Choroid plexus epithelial cell (primary cell): ENCODE measurements at places on chromosomes 3 and 15.

DNA sequence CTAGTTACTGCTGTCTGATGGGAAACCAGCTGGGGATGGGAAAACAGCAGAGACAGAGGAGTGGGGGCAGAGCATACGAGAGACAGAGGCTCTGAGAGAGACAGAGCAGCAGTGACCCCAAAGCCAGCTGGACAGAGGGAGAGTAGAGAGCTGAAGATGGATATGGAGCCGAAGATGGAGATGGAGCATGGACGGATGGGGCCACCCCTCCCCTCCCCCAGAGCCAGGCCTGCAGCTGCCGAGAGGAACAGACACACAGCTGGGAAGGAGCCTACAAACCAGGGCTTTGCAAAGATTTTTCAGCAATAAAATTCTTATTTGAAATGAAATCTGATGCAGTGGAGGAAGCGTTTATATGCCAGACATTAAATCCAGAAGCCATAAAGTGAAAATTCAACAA, 167.6 kb upstream of the LINGO1 start:
- DNase-seq, result no peak

- no peak for DNase-seq
Measured at GRCh38 chr15:78389322-78389721, 48.7 kb upstream of the IREB2 start.

DNA sequence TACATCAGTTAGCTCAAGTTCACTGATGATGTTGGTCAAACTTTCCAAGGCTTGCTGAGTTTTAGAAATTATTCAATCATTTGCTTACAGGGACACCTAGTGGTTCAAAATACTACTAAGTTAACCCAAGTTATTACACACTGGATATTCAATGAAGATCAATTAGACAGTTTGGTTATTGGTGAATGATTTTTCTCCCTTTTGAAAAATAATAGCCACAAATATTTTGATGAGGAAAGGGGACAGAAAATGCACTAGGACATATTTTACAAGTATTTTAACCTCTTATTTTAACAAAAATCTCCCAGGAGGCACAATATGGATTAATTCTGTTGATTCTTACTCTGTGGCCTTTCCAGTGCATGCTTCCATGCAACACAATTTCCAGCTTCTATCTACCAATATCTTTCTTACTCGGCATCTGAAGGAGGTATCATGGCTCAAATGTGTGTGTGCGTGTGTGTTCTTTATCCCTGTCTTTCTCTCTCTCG, 20.1 kb upstream of the GOLGA6L2 start:
- DNase-seq, result peak; percentile 45

GRCh38 chr15:81155375-81156218, 21.5 kb downstream of the CFAP161 start:
- DNase-seq, result peak; percentile 87

DNA sequence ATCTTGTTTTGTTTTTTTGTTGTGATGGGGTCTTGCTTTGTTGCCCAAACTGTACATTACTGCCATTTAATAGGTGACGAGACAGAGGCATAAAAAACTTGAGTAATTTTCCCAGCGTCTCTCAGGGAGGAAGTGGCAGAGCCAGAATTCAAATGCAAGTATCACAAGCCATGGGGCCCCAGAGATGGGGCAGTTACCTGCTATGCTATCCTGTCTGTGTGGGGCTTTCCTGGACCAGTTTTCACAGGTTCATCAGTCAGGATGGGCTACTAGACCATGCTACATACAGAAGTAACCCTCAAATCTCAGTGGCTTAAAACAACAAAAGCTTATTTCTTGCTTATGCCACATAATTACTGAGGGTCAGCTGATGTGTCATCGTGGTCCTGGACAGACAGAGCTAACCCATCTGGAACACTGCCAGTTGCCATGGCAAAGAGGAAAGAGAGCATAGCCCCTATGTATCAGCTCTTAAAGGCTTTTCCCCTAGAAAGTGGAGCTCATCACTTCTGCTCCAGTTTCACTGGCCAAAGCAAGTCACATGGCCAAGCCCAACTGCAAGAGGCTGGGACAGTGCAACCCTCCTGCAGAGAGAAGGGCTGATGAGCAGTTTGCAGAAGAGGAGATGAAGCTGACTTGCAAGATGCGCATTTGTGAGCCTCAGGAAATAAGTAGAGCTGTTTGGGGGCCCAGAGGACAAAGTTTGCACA, 31.7 kb upstream of the SYNM start:
- peak; percentile 50 for DNase-seq

DNA sequence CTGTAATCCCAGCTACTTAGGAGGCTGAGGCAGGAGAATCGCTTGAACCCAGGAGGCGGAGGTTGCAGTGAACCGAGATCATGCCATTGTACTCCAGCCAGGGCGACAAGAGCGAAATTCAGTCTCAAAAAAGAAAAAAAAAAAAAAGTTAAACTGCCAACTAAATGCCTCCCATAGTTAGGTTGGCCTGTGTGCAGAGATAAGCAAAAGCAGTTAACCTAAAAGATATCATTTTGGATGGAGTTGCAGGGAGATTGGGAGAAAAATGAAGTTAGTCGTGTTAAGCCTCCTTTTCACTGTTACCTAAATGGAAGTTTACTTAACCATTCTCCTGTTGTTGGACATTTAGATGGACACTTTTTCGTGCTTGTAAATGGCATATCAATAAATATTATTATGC, 11.4 kb upstream of the FETUB start:
- DNase-seq, result no peak

GRCh38 chr15:41429003-41429890, 12.4 kb downstream of the RTF1 start:
- DNase-seq, result peak; percentile 38

DNA sequence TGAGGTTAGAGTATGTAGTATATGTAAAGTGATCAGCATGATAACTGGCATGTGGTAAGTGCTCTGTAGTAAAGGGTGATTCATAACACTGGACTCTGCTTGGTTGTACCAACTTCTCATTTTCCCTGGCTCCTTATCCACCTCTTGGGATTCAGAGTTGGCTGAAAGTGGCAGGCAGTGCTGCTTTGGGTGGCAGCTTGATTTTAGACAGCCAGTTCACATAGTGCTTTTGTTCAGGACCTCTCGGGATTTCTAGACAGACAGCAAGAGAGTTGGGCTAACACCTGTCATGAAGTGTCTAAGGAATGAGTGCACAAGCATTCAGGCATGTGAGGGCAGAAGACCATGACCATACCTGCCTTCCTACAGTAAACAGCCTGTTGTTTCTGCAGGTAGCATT, 69.0 kb downstream of the RBM6 start:
- peak; percentile 43 for DNase-seq

DNA sequence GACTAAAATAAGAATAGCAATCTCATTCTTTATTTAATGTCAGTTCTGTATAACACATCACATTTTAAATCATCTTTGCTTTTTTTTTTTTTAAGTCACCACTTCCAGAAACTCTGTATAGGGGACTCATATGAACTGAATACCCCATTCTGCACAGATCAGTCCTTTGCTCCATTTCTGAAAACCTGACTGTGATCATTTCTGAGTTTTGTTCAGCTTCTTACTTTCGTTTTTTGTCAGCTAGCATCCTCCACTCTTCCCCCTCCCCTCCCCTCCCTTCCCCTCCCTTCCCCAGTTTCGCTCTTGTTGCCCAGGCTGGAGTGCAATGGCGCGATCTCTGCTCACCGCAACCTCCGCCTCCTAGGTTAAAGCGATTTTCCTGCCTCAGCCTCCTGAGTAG, 49.8 kb upstream of the SGO1 start:
- DNase-seq, result no peak

- peak; percentile 61 for DNase-seq
Measured at GRCh38 chr3:151766454-151766853, 32.7 kb downstream of the AADACL2 start.

- DNase-seq, result no peak
Measured at GRCh38 chr15:82847703-82848102, 38.3 kb downstream of the WHAMM start.

DNA sequence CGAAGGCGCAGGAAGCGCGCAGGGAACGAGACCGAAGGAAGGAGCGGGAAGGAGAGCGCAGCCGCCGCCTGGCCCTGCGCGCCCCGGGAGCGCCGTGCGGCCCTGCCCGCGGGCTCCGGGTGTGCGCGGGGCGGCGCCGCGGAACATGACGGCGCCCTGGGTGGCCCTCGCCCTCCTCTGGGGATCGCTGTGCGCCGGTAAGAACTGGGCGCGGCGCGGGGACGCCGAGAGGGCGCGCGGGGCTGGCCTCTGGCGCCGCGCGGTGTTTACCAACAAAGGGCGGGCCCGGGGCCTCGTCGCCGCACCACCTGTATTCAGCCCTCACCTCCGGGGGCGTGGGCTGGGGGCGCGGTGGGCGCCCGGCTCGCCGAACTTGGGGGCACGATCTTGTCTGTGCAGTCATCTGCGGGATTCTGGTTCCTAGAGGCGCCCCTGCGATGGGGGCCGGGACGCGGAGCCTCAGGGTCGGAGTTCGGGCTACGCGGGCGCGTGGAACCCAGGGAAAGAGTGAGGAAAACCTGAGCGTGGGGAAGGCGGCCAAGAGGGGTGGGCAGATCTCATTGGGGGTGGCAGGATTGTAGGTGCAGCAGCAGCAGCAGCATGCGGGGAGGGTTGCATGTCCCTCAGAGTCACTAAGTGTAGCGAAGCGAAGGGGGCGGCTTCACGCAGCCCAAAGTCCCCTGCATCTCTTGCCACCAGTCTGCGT, 641 bp downstream of the ACVR2B start:
- peak; percentile 25 for DNase-seq

GRCh38 chr3:134216191-134216764, 34.4 kb downstream of the RYK start:
- DNase-seq, result no peak

GRCh38 chr3:24101676-24102168, 156.6 kb downstream of the NR1D2 start:
- no peak for DNase-seq

GRCh38 chr15:25093455-25094029, 138.8 kb downstream of the SNRPN start:
- DNase-seq, result no peak

GRCh38 chr15:46556559-46557379, 921.9 kb downstream of the SQOR start:
- DNase-seq, result no peak

DNA sequence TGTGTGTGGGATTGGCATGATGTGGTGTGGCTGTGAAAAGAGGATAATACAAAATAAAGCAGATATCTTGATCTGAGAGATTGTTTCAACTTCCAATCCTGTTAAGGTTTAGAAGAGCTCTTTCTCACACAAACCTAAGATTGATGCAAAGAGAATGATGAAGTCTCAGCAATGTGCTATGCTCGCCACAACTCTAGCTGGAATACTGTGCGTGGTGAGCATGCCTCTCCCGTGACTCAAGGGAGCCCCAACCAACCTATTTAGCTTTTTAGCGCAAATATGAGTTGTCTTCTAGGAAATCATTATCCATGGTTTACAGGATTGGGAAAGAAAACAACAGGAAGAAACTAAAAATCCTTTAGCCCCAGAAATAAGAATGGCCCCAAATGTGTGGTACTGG, 28.5 kb downstream of the BTLA start:
- DNase-seq, result peak; percentile 29

GRCh38 chr3:164927728-164928127, 150.6 kb downstream of the SI start:
- no peak for DNase-seq

DNA sequence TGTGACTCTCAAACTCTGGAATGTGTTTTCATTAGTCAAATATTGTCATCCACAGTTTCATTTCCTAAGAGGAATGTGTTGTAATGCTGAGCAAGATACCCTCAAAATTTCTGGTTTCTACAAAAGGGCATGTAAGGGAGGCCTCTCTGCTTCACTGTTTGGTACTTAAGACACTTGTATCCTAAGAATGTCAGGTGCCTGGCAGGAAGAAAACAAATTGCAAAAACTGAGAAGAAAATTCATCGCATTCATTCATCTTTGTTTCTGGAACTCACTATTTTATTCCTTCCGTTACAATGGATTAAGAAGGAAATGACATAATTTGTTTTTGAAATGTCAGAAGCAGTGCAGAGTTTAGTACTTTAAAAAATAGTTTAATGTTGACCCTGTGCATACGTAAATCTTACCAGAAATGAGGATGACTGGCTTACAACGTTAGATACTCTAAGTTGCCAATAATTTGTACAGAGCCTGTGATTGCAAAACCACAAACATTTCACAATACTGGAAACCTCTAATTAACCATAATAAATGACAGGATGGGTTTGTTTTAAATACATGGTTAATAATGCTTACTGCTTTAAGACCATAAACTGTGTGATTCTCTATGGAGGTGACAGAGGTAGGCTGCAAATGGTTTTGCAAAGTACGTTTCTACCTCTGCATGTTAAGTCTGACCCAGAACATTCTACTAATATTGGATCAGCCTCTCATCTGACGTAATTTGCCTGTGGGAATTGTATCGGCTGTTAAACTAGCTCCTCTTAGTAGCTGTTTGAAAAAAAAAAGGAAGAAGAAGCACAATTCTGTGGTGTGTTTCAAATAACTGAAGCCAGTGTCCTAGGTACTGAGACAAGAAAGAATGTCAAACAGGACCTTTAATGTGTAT, 477.8 kb downstream of the RBMS3 start:
- DNase-seq, result peak; percentile 90

DNA sequence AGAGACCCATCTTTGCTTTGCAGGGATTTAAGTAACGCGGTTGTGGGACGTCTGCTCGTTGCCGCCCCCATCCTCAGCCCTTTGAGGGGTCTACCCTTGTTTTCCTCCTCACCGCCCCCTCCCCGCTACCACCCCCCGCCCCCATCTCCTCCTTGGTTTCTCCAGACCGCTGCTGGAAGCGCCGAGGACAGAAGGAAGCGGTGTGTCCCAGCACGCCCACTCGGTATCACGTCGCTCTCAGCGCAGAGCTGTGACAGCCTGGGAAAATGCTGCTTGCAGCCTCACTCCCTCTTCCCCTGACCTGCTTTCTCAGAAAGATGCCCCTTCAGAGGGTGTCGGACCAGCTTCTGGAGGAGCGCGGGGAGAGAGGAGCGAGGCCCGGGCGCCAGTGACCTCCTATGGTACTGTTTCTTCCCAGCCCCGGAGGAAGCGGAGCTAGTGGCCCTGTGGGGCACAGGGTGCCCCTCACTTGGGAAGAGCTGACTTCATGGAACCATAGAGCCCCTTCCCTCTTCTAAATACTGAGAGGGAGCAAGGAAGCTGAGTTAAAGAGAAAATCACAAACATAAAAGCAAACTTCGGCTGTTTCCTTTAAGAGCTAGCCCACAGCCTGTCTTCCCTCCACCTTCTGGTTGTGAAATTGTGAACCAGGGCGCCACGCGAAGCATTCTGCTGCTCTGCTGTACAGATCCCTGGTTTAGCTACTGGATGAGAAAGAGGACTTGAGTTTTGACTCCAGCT, 698 bp downstream of the IL1RAP start:
- DNase-seq, result peak; percentile 78

GRCh38 chr15:70197318-70197944, 99.7 kb upstream of the TLE3 start:
- DNase-seq, result peak; percentile 34

GRCh38 chr3:68162644-68163043, 508.2 kb upstream of the SUCLG2 start:
- DNase-seq, result no peak

GRCh38 chr15:47505712-47506328, 211.5 kb upstream of the SEMA6D start:
- DNase-seq, result no peak
